NCI-H1694 treated with DMSO at 0.1 percent for 48 hours (cell line): ENCODE measurements at places on chromosomes 16 and 17.

DNA sequence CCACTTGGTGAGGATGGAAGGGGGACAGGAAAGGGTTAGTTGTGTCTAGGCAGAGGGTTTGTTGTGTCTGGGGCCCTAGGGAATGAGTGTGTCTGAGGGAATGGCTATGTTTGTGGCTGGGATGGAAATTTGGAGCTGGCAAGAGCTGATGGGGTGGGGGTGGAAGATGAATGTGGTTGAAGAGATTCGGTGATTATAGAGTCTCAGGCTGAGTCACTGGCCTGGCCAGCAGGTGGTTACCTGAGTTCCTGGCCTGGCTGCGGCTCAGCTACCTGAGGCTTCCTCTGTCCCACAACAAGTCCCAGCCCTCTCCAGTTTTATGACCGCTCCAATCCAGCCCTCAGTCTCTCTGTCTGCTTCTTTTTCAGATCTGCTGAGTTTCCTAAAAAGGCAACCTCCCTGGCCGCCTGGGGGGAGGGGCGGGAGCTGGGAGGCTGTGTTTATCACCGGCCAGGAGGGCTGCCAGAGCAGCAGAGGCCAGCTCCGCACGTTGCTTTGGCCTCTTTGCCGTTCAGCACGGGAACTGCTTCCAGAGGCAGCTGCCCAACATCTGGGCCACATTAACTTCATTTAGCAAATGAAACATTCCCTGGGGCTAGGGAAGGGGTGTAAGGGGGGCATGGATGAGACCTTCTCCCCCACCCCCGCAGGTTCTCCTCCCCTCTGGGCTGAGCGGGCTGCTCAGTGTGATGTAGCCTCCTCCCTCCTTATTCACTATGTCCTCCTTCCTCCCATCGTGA, 21.8 kb downstream of the ITGB3 start:
- no peak for DNase-seq

- no peak for DNase-seq
Observed at GRCh38 chr17:28475151-28475900, 1.9 kb downstream of the SLC13A2 start.

- DNase-seq = no peak
Observed at GRCh38 chr17:49464049-49464448, 31.0 kb upstream of the NGFR start.

DNA sequence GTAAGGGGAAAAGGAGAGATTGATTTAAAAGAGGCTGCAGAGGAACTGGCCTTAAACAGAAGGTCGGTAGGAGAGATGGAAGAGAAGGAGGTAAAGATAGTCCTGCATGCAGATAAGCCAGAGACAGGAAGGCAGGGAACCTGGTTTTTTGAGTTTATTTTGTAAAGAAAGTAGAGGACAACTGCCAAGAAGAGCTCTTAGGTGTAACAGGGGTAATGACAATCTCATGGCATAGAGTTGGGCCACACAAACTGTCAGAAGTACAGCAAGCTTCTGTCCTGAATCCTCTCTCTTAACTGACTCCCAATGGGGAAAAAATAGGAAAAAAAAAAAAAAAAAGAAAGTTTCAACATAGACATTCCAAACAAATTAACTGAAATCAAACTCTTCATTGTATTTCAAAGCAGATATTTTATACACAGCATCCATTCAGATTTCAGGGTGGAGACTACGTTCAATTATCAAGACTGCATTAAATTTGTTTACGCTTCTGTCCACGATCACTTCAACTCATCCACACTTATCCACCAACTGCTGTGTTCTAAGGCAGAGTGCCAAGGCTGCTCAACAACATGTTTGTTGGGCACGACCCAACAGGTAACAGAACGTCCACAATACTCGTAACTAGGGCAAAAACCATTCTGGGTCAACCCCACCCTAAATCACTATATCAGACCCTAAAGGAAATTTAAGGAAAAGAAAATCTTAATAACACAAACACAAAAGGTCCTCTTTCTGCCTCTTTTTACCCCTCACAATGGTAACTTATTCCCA, 34.9 kb downstream of the USP31 start:
- peak; percentile 12 for DNase-seq

DNA sequence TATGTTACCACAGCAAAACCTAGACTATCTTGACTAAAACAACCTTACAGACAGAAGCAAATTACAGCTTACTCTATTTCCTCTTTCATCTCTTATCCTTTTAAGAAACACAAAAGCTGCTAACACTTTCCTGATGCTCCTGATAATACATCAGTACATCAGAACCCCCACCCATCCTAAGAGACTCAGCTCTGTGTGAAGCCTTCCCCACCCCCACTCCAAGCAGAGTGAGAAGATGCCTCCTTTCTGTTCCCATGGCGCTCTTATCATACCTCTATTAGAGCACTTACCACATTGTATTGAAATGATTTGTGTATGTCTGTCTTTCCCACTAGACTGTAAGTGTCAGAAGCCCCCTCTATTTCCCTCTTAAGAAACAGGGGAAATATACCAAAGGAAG, 42.4 kb upstream of the HS3ST2 start:
- no peak for DNase-seq

DNA sequence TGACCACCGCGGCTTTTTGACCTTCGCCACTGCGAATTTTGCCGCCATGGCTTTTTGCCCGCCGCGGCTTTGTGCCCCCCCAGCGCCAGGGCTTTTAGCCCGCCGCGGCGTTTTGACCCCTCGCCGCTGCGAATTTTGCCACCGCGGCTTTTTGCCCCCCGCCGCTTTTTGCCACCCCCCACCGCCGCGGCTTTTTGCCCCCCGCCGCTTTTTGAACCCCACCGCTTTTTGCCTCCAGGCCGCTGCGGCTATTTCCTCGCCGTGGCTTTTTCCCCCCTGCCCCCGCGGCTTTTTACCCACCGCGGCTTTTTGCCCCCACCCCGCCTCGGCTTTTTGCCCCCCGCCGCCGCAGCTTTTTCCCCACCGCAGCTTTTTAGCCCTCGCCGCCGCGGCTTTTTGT, 134.8 kb upstream of the TP53TG3C start:
- no peak for DNase-seq

- DNase-seq = no peak
Observed at GRCh38 chr17:14374268-14374667, 73.4 kb downstream of the HS3ST3B1 start.

GRCh38 chr17:73031472-73031871, 61.0 kb downstream of the SLC39A11 start:
- DNase-seq = no peak

GRCh38 chr16:24541233-24541933, 2.0 kb downstream of the RBBP6 start:
- no peak for DNase-seq

- DNase-seq = no peak
Observed at GRCh38 chr17:48440669-48441068, 10.7 kb upstream of the SKAP1 start.

- peak; percentile 41 for DNase-seq
Observed at GRCh38 chr17:49851387-49852291, 3.8 kb upstream of the TAC4 start.

DNA sequence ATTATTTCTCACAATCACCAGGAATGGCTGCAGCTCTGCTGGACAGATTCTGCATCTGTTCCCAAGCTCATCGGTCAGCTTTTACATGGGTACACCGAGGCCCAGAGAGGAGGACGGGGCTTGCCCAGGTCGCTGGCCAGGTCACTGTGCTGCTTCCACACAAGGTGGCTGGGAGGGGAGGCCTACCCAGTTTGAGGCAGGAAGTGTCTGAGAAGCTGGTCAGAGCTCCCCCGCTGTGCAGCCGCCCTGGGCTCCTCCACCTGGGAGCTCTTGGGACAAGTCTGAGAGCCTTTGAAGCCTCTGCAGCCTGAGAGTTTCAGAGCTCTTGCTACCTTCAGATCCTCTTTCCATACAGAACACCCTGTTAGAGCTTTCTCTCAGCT, 143.3 kb downstream of the CLEC16A start:
- no peak for DNase-seq
